ENCODE measurements at places on chromosomes 1 and 21.

GRCh38 chr1:214318956-214319736, 38.2 kb downstream of the SMYD2 start:
- DNase-seq, result no peak

DNA sequence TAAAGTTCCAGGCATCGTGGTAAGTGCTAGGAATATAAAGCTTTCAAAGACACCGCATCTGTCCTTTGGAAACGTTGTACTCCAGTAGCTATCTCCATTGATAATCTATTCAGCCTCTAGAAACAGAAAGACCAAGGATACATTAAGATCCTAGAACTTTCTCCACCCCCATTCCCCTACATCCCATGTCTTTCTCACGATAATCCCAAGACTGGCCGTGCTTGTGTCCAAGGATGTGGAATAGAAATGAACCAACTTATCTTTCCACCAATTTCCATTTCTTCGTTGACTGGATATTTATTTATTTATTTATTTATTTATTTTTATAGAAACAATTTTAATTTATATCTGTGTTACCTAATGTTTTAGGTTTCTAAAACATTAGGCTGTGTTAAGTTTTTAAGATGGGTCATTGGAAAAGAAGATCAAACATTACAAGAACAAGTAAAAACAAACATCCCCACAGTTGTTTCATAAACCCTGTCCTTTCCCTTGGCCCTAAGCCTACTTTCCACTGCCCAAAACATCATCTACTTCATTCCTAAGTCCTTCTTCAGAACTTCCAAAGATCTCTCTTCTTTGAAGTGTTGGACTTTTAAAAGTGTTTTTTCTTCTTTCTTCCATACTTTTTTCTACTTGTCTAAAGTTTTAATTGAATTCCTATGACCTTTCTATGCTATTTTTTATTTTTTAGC, 39.7 kb downstream of the LRRC8C start:
- no peak for DNase-seq

GRCh38 chr1:62234688-62235087, 40.0 kb downstream of the L1TD1 start:
- DNase-seq, result no peak

- no peak for DNase-seq
Observed at GRCh38 chr1:7886405-7886745, 33.5 kb upstream of the UTS2 start.

DNA sequence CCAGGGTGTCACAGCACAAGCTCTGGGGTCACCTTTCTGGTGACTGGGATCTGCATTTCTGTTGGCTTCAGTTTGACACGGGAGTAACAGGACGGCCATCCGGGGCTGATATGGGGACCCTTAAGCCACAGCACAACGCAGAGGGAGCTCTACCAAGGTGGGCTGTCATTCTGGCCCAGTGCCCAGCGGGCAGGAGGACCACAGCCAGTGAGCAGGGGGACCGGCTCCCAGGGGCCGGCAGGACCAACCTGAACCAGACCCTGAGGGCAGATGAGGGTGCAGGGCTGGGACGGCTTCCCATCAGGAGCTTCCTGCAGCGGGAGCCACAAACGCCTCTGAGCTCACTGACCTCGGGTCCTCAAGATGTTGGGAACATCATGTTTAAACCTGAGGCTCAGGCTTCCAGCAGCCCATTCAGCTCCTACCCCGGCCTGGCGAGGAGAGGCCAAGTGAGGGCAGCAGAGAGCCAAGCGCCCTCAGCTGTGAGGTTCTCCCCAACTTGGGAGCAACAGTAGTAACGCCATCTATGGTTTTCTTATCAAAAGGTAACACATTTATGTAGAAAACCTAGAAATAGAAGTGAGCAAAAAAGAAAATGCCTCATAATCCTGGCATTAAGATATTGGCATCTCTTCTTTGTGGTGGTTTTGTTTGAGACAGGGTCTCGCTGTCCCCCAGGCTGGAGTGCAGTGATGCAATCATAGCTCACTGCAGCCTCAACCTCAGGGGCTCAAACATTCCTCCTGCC, 26.8 kb downstream of the TMEM201 start:
- DNase-seq, result peak; percentile 45

GRCh38 chr1:2027961-2028583, 8.9 kb downstream of the GABRD start:
- DNase-seq, result no peak

DNA sequence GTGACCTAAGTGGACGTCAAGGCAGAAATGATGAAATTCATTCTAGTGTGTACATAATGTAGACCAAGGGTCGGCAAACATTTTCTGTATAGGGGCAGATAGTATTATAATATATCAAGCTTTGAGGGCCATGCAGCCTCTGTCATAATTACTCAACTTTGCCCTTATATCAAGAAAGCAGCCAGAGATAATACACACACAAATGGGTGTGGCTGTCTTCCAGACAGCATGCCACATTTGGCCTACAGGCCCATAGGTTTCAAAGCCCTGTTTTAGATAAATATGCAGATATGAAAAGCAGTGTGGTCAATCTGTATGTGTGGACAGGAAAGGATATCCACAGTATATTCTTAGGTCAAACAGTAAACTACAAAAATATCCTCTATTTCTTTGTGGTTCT, 320.1 kb upstream of the FMN2 start:
- DNase-seq, result no peak

DNA sequence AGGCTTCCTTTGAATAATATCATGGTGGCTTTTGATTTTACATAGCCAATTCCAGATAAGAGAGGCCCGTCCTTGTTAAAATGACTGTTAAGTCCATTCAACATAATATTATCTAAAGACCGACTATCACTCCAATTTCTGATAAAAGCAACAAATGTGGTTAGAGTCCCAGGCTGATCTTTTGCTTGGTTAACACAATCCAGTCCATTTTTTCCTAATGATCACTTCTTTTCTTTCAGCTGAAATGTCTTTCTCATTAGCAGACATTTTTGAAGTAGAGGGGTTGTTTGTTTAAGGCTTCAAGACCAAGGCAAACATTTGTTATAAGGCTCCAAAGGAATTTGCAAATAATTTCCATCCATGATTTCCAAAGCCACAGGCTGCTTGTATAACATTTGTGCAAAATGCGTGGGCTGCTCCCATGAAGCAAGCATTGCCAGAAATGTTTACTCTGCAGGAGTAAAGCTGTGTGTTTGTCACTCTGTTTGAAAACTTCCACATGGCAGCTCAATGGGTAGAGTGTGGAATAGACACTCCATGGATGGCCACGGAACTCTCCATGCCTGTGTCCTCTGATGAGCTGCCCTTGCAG, 111.5 kb downstream of the PSMG1 start:
- no peak for DNase-seq

GRCh38 chr1:158163000-158163947, 17.4 kb upstream of the CD1D start:
- no peak for DNase-seq

- DNase-seq, result no peak
Observed at GRCh38 chr1:17919525-17920439, 164.6 kb downstream of the ACTL8 start.

DNA sequence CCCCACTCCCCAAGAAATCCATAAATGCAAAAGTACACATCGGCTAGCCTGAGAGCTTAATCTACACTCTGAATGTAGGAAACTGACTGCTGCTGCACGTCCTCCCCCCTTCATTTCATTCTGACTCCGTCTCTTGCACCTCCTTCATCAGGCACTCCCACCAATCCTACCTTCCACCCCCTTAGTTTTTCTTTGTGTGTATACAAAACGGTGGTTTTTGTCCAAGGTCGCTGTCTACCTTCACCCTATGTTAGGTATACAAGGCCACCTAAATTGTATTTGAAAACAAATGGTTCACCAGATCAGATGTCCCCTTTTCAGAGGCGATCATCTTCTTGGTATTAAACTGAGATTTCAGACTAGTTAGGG, 1.9 kb downstream of the WDR26 start:
- DNase-seq, result no peak

DNA sequence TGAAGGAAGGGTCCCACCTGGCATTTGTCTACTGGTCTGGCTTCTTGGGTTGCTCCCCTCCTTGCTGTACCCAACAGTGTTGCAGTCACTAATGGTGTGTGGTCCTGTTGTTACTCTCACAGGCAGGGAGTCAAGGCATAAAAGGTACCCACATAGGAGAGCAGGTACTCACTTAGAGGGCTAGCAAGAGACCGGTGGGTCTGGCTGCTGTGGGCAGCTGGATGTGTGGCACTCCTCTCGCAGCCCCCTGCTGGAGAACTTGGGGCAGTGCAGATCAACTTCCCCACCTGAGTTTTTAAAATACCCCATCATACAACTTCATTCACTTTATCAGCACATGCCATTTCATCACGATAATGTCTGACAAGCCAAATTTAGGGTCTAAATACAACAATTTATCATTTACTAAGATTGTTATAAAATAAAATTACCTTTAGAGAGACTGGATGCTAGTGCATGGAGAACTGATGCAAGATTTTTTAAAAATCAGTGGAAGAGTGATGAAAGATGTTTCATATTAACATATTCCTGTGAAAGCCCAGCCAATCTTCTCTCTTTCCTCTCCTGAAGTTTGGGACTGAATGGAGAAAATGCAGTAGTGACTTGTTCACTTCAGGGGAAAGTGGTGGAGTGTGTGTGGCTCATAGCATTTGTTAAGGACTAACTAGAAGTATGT, 42.8 kb downstream of the ACP6 start:
- DNase-seq, result peak; percentile 46

DNA sequence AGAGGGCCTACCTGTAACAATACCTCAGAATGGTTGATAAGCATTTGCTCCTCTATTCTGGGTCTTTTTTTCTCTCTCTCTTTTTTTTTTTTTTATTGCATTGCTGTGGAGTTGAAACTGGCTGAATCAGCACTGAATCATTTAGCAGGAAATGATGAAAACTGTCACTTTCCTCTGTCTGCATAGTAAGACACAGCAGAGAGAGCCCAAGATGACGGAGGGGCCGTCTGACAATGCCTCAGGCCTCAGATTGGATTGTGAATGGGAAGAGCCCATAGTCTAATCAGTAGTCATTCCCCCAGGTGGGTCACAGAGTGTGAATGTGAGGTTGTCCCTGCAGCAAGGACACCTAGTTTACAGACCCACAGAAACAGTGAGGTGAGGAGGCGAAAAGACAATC, 193.2 kb upstream of the PLXNA2 start:
- DNase-seq, result peak; percentile 19

DNA sequence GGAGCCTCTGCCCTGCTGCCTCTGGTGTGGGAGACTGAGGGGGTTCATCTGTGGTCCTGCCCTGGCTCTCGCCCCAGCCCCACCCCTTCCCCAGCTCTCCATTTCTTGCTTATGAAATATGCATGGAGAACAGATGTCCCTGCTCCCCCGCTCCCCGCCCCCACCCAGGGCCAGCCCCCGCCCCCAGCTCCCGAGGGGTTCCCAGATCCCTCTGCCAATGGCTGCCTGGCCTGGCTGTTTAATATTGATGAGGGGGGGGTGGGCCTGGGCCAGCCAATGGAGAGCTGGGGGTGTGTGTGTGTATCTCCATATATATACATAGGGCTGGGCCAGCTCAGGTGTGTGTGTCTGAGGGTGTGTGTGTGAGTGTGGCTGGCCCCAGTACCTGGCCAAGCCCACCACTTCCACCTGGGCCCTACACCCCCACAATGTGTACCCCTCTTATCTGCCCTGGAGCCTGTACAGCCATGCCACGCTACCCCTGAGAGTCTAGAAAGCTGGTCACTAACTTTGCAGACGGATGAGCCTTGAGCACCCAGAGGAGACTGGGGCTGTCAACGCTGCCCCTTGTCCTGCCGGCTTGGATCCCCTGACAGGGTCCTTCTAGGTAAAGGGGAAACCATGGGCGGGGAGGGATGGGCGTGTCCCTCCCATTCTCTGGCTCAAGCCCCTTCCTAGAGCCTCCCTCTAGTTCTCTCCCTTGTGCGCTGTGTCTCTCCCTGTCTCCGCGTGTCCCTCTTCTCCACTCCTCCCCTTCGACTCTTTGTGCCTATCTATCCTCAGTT, at the start of gene NHLH1:
TSS of gene NHLH1 (plus strand) at position 341 of the 785 bp plus-strand sequence. CDS start 3,661 bp downstream, outside the sequence.
- DNase-seq, result no peak

GRCh38 chr1:180615493-180616290, 16.1 kb upstream of the XPR1 start:
- DNase-seq, result no peak

GRCh38 chr1:90838720-90839119, 121.6 kb upstream of the BARHL2 start:
- no peak for DNase-seq

GRCh38 chr1:109901524-109902145, 9.0 kb upstream of the CSF1 start:
- peak; percentile 56 for DNase-seq

DNA sequence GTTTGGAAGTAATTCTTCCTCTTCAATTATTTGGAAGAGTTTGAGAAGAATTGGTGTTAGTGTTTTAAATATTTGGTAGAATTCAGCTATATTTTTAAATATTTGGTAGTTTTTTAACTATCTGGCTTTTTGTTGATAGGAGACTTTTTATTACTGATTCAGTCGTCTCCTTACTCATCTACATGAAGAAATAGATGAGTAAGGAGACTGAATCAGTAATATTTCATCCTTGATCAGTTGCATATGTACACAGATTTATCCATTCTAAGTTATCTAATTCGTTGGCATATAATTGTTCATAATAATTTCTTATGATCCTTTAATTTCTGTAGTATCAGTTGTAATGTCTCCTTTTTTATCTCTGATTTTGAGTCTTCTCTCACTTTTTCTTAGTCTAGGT, 224.1 kb downstream of the GPR52 start:
- no peak for DNase-seq

DNA sequence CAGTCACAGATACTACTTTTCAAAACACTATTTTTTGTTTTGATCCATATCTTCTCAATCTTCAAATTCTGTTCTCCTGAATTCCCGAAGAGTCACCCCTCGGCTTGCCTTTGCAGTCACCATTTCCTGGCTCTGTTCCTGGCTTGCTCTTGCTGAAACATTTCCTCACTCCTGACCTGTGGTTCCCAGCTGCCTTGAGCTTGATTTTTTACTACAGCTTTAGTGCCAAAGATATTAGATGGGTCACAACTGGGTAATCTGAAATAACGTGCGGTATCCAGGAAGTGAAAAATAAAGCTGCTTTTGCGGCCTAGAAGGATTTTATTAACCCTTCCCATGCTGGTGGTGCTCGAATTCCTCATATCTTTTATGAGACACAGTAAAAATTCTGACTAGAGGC, 318.8 kb downstream of the PCP4 start:
- DNase-seq, result no peak

DNA sequence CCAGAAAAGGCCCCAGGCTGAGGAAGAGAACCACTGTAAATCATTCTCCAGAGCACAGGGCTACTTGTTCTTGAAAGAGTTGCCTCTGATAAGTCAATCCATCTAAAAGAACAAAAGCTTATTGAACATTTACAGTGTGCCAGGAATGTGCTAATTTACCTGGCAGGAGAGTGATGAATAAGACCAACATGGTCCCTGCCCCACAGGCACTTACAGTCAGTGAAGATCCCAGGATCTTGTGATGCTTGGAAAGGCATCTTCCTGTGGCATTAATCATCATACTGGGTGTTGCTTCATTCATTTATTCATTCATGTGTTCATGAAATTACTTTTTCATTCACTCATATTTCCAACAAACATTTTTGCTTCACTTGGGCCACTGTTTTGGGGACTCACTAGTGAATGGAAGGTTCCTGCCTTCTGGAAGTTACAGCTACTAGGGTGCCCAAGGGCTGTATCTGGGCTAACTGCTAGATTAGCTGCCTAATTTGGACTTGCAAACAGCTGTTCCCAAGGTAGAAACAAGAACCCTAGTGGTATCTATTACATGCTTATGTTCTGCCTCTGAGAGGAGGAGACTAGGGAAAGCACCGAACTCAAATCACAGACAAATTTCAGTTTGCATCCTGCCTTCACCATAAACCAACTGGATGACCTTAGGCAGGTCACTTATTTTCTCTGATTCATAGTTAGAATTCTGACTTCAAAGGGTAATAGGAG, 133.5 kb downstream of the CLIC6 start:
- no peak for DNase-seq

Measured in stimulated activated CD4-positive, alpha-beta T cell treated with anti-CD3 and anti-CD28 coated beads, Interleukin-1b, Interleukin-23, amount 100 ng/mL, for 48 hours (primary cell).